ENCODE measurements at places on chromosomes 7 and 10.

- ATAC-seq: no peak
Measured at GRCh38 chr10:119023553-119023868, 6.0 kb upstream of the NANOS1 start.

DNA sequence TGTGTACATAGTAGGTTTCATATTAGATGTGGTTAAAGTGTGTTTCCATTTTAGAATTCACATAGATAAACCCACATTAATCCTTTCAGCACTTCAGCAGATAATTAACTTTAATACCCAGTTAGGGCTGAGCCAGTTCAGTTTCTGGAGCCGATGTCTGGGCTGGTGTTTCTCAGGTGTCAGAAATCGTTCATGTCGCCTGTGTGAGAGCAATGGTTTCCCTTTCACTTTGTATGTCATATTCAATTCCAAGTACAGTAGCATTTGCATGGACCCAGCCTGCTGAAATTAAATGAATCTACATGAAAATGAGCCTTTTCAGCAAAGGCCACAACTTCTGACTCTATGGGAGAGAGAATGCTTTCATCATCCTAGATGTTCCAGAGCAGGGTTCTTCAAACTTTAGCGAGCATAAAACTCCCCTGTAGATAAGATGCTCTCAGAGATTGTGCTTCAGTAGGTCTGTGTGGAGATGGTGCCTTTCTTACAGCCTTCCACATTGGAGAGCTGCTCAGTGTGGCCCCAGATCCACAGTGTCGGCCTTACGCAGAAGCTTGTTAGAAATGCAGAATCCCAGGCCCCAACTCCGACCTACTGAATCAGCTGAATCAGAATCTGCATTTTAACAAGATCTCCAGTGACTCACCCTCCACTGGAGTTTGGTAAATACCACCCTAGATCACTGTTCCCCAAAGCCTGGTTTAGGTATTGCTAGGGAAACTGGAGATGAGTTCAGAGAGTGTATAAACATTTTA lies 19.6 kb downstream of the WIPF3 start:
- peak; percentile 30 for ATAC-seq

DNA sequence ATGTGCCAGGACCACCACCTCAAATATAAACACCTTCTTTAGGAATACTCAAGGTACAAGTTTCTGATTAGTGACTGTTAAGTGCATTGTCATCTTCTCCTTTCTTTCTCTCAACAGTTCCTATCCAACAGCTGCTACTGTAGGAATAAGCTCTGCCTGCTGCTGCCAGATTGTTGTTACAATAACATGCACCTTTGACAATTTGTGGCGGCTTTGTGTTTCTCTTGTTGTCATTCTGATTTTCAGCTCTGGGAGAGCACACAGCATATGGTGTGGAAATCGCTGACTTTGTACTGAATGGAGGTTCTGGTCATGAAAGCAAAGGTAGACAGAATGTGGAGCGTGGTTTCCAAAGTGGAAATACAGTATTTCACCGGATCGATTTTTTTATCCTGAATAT lies 182.8 kb downstream of the SEC23IP start:
- no peak for ATAC-seq

DNA sequence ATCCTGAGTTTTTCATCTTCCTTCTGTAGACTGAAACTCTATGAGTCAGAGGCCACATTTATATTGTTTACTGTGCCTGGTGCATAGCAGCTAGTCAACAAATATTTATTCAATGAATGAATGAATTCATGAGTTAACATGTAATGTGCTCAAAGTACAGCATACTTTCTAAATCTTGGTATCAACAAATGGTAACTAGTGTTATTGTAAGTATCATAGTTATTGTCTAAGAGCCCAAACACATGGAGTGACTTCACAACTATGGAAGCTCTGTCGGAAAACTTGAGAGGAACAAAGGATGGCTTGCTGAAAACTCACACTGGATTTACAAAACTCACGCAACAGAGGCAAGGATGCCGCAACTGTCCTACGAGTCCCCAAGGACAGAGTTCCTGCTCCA lies 35.9 kb downstream of the DENND2A start:
- ATAC-seq: no peak

DNA sequence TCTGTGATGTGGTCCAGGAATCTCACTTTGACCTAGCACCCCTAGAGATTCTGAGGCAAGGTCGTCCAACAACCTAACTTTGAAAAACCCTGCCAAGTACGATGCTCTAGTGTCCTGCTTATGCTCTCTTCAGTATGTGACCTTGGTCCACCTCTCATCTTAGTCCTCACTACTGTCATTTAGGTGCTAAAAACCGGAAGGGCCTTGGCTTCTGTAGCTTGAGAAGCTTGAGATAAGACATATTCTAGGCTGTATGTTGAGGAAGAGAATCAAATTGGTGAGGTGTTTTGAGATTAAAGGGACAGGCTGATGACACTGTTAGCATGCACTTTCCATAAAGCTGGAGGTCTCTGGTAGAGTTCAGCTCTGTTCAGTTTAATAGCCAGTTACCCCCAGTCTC lies 57.0 kb upstream of the MTPN start:
- no peak for ATAC-seq

- ATAC-seq: no peak
Measured at GRCh38 chr7:154304740-154305700, 252.8 kb downstream of the DPP6 start.

DNA sequence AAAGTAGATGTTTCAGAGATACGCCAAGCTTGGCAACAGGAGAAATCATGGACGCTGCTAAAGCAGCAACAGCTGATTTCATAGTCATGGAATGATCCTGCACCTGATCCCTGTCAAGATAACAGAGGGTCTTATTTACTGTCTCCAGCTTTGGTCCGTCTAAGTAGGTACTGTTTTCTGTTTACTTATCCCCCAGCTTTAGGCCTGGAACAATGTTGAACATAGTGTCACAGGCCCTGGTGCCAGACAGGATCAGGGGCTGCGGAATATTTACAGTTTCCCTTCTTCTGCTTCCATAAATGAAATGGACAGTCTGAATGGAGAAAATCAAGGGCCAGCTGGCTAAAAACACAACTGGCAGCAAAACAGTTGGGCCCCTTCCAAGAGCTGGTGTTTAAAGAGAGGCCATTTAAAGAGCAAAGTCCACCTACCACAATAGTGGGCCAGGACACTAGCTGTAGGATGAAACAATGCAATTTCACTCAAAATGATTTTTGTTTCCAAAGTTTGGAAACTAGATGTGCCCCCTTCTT lies 2.9 kb downstream of the GPR37 start:
- no peak for ATAC-seq

DNA sequence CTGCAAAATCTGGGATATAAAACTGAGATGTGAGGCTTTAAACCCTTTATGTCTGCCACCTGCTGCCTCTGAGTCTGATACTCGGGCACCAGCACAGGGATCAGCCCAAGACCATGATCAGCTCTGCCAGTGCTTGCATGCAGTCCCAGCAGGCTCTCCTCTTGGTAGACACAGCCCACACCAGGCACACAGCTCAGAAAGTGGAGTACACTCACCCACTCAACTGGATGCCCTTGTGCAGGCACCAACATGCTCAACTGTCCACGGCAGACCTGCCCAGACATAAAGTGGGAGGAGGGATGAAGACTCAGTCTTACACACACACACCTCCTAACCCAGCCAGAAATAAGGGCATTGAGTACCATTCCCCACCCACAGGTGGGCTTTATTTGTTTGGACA lies 18.2 kb upstream of the MYH16 start:
- ATAC-seq: no peak

GRCh38 chr10:75407713-75408508 lies 6.3 kb upstream of the ZNF503 start:
- no peak for ATAC-seq

DNA sequence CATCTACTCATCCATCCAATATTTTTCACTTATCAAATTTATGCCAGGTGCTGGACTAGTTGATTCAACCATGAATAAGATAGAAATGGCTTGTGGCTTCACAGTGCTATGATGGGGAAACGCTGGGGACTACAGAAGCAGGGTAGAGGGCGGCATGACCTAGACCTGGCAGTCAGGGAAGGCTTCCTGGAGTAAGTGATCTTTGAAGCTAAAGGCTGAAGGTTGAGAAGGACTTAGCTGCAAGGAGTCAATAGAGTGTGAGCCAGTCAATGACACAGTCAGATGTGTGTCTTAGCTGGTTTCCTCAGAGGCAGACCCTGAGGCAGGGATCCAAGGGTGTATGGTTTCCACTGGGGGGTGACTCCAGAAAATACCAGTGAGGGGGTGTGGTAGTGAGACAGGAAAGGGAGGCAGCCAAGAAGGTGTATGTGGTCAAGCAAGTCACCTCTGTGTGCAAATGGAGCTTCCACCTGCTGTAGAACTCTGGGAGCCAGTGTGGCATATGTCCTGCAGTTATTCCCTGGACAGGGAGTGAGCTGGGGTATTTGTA lies 10.3 kb downstream of the PRF1 start:
- no peak for ATAC-seq

GRCh38 chr10:76197293-76197692 lies 765.9 kb downstream of the LRMDA start:
- ATAC-seq: no peak

DNA sequence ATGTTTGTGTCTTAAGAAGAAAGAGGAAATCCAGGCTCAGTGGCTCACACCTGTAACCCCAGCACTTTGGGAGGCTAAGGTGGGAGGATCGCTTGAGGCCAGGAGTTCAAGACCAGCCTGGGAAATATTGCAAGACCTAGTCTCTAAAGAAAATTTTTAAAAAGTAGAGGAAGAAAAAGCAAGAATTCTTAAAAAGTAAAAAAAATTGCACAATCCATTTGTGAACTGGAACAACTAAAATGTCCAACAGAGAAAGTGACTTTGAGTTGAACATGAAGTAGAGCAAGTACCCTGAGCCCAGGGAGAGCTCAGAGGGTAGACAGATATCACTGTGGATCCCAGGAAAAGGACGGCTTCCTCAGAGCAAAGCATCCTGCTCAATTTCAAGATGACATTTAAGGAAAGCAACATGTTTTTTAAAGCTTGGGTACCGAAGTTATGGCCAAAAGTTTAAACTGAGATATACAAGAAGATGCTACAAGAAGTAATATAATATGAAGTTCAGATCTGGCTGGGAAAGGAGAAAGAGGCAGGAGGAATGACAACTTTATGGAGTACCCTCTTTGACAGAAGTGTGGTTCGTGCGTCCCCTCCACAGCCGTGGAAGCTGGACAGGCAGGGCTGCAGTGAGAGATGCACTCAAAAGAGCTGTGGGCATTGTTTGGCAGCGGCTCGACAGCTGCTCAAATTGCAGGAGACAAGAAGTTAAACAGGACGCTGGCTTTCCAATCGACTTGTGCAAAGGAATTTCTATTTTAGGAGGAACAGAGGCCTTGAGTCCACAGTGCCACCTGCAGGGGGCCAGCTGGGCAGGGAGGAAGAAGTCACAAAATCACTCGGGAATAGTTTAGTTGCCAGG lies 201.3 kb downstream of the JCAD start:
- no peak for ATAC-seq

GRCh38 chr10:128499956-128500355 lies 373.7 kb upstream of the MKI67 start:
- ATAC-seq: no peak

DNA sequence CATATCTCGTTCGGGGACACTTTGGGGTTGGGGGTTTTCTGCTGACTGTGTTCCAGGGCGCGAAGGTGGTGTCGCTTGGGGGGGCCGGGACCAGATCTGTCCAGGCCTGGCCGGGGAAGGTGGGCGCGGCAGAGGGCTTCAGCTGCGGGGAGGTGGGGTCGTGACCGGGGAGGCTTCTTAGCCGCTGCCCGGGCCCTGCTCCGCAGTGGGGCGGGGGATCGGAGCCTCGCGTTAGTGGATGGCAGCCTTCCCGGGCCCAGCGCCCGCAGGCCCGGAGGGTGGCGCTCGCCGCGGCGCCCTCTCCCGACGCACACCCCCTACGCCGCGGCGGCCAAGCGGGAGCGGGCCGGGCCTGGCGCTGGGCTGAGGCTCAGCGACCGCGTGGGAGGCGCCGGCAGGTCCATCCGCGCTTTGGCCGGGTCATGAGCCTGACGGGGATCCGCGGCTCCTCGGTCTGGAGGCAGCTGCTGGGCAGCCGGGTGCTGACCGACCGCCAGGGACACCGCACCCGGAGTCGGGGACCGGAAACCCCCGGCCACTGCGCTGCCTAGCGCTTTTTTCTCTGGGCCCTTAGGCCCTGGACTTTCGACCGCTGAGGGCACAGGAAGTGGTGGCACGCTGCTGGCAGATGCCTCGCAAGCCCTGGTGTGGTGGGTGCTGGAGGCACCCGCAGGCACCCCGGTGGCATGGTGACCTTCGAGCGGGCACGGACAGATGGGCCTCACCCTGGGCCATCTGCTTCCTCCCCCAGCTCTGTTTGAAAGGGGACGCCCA lies 1.2 kb downstream of the AGAP3 start:
- peak; percentile 17 for ATAC-seq

GRCh38 chr7:35624299-35625186 lies 70.4 kb downstream of the HERPUD2 start:
- ATAC-seq: peak; percentile 51

DNA sequence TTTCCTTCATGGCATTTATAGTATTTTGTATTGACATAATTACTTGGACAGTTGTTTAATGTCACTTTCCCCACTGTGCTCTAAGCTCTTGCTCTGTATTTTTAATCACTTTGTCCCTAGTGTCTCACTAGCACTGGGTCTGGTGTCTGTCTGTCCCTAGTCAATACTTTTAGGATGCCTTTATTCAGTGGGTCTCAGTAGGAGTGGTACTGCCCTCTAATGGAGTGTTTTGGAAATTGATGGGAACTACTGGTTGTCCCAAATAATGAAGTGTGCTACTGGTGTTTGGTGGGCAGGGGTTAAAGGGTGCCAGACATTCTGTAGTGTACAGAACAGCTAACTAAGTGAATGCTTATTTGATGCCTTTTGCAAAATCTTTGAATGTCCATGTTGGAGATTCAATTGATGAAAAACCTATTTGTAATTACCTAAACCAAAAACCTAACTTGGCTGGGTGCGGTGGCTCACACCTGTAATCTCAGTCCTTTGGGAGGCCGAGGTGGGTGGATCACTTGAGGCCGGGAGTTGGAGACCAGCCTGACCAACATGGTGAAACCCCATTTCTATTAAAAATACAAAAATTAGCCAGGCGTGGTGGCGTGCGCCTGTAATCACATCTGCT lies 33.3 kb downstream of the CDK14 start:
- ATAC-seq: no peak

GRCh38 chr10:11510736-11511135 lies 100.7 kb downstream of the USP6NL start:
- no peak for ATAC-seq

DNA sequence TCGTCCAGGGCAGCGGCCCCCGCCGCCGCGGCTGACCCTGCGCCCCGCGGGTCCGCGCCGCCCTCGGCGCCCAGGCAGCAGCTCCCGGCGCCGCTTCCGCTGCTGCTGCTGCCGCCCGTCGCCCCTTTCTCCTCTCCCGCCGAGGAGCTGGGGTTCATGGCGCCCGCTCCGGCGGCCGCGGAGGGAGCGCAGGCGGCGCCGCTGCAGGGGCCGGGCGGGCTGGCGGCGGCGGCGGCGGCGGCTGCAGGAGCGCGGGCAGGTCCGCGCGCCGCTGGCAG lies 286 bp downstream of the DGKI start:
- ATAC-seq: no peak

DNA sequence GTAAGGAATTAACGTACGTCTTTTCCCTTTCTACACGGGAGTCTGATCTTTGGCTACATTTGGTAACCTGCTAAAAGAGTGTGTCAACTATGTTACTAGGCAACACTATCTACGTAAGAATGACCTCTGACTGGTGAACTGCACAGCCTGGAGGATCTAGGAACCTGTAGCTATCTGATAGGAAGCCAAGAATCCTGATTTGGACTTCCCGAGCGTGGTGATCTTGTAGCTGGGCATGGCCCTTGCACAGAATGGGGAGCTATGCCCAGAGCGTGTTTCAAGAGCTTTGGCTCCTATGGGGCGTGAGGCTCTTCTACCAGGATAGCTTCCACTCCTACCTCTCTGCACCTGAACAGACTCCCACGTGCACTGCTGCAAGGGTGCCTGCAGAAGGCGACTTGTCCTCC lies 157.5 kb downstream of the TAX1BP1 start:
- ATAC-seq: no peak

- no peak for ATAC-seq
Measured at GRCh38 chr10:99232360-99232999, 3.2 kb downstream of the HPSE2 start.
